AG08396 (cell line): ENCODE measurements at places on chromosomes 2 and 18.

DNA sequence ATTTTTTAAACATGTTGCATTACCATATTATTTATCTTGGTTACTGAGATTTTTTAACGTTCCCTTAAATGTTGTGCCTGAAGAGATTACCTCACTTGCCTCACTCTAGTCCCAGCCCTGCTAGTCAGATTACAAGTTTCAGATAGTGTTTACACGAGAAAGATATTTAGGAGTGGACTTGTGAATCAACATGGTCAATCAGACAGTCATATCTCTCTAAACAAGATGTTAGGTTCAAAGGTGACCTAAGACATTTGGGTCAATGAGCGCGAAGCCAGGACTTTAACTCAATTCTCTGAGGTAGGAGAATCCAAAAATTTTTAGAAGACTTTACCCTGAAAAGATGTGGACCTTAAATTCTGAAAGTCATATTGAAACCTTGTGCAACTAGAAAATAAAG lies 14.8 kb upstream of the CALCRL start:
- no peak for DNase-seq

DNA sequence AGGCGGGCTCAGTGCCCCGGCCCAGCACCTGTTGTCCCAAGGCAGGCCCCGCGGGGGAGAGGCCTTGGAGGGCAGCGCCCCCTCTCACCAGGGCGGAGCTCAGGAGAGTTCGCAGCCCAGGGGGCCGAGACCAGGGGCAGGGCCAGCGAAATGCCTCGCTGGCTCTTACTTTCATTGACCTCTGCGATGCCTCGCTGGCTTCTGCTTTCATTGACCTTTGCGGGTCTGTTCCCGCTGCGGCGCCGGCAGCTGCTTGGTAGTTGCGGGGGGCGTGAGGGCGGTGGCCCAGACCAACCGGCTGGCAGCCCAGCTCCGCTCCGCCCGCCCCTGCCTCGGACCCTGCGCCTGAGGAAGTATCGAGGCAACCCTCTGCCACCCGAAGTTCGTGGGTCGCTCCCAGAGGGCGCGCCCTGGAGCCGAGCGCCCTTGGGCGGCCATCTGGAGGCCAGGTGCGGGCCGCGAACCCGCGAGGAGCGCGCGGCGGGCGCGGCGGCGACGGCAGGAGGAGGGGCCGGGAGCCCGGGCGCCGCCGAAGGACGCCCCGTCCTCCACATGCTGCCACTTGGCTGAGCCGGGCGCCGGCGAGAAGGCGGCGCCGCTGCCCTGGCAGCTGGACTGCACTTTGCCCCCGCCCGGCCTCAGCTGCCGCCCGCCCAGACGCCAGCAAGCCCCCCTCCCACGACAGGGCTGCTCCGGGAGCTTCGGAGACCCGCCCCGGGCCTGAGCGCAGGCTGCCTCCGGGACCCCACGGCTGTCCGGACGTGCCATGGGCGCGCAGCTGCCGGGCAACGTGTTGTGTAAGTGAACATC lies 118.0 kb upstream of the MSTN start:
- DNase-seq, result peak; percentile 76

GRCh38 chr2:175744000-175744399 lies 258.1 kb downstream of the LNPK start:
- DNase-seq, result no peak

DNA sequence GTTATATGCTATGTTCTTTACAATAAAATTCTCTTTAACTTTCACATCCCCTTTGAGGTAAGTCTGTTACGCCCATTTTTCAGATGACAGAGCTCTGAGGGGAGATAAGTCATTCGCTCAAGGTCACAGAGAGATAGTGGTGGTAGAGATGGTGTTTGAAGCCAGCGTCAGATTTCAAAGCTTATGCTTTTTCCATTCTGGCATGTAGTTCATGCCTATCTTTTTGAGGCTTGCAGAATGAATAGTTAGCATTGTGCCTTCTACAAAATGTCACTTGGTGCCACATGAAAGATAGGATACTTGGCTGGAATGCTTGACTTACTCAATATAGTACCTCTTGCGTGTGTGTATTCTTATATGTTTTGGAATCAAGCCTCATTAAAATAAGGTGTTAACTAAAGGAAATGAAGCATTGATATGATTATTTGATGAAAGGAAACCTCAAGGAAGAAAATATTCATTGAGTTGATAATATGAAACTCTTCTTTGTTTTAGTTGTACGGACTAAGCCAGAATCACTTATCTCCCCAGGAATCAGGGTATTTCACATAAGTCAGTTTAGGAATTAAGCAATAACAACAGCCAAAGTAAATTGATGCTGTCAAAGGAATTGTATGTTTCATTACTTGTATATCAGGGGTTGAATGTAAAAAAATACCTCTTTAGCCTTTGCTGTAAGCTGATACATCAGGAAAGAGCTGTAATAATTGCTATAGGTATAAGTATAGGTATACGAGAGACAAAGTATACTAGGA lies 15.5 kb downstream of the SPATS2L start:
- DNase-seq, result no peak

GRCh38 chr2:111071600-111072171 lies 49.0 kb upstream of the BCL2L11 start:
- DNase-seq, result peak; percentile 66

GRCh38 chr18:9786631-9787030 lies 78.5 kb downstream of the RAB31 start:
- DNase-seq, result no peak

DNA sequence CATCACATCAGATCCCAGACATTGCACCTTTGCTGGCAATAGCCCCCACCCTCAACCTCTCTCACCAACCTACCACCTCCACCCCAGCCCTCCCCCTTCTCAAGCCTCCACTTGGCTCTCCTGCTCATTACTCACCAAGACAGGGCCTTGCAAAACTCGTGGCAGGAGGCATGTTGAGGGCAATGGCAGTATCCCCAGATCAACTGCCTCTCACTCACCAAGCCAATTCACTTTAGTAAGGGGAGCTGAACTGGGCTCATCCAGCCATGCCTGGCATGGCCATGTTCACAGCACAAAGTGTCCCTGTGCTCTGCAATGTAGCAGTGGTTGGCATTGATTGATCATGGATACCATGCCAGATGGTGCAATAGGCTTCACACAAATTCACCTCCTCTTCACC lies 46.3 kb upstream of the TEX51 start:
- DNase-seq, result no peak
